Stimulated activated CD8-positive, alpha-beta memory T cell treated with anti-CD3 and anti-CD28 coated beads, Interleukin-2, amount 100 ng/mL, for 1 hour (primary cell): ENCODE measurements at places on chromosomes 5 and 9.

DNA sequence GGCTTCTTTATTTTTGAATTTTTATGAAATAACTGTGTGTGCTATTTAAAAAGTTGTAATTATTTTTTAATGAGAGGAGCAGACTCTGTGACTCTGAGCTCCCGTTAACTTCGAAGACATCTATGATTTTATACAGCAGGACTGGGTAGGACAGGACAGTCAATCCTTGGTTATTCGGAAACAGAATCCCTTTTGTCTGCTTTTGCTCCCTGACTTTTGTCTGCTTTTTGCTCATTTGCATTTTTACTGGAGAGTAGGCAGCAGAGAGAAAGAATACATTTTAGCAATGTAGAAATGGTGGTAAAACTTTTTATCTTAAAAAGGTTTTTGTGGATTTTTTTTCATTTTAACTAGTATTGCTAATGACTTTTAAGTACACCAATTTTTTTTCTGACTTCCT lies 303.6 kb downstream of the ARHGAP26 start:
- no peak for DNase-seq

DNA sequence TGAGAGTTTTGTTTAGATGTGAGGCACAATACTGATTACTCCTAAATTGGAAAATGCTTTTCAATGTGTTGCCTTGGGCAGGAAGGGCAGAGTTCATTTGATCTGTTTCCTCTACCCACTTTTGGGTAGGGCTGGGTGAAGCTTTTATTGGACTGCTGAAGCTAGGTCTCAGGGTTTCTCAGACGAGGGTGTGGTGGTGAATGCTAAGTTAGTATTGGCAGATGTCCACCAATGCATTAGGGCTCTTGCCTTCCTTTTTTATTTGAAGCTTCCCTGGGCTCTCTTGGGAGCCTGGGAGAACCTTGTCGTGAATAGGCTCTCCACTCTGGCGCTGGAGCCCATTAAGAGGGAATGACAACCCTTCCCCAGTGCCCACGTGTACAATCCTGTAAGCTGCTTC lies 23.1 kb downstream of the SPTAN1 start:
- DNase-seq, result no peak

GRCh38 chr9:86921151-86921923 lies 26.0 kb downstream of the GAS1 start:
- no peak for DNase-seq

DNA sequence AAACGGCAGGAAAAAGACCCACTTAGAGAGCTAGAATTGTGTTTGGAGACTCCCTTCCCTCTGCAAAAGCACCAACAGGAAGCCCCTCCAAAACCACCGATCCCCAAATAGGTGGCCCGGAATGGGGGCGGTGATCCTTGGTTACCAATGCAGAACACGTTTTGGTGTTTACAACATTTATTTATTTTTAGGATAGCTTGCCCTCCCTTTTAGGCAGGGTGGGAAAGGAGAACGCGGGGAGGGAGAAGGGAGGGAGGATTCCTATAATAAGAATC lies 579 bp upstream of the NTRK2 start:
- no peak for DNase-seq

DNA sequence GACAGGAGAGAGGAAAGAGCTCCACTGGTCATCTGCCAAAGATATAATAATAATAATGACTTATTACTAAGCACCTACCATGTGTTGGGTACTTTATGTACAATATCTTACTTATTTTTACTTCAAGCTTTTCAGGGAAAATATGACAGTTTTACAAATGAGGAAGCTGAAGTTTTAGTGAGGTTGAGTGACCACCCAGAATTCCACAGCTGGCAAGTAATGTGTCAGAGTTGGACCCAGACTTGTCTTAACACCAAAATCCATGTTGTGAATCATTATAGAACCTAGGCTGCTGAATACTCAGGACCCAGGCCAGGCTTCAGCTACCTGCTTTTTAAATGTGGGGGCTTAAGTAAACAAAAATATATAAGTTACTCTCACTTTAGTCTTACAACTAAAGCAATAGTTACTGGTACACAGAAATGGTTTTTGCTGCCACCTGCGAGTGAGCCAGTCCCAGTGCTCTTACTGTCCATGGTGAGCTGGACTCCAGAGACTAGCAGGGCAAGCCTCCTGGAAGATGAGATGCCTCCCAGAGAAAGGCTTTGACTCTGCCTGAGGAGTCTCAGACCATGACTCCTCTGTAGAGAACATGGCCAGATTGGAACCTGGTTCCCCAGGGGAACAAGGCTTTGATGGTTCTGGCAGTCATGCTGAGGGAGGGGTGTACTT lies 29.9 kb downstream of the RUSC2 start:
- DNase-seq, result no peak
